NCI-H1436 treated with DMSO at 0.1 percent for 48 hours (cell line): ENCODE measurements at places on chromosomes 13 and 19.

DNA sequence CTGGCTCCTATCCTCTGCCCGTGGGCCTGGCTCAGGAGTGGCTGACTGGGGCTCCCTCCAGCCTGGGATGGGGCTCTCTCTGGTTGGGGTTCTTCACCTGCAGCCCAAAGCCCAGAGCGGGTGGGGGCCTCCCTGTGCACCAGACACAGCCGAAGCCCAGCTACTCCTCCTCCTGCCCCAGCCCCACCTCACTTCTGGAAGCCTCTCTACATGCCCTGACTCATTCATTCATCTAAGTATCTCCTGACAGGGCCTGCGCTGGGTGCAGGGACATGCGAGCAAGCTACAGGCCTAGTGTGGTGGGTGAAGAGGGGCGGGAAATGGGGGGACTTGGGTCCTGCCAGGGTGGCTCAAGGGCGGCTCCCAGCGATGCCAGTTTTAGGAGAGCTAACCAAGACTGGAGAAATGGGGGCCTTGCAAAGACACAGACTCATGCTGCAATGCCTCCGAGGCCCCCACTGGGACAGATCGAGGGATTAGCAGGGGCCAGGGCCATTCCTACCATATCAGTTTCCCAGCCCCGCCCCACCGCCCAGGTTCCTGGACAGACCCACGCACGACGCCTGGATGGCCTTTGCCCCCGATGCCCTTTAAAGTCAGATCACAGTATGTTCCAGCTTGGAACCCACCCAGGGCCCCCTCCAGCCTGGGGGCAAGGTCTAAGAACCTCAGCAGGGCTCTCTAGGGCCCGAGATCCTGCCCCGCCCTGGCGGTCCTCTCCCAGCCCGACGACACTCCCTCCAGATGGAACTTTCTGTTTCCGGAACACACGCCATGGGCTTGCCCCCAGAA, 12.6 kb downstream of the LSM4 start:
- no peak for DNase-seq

DNA sequence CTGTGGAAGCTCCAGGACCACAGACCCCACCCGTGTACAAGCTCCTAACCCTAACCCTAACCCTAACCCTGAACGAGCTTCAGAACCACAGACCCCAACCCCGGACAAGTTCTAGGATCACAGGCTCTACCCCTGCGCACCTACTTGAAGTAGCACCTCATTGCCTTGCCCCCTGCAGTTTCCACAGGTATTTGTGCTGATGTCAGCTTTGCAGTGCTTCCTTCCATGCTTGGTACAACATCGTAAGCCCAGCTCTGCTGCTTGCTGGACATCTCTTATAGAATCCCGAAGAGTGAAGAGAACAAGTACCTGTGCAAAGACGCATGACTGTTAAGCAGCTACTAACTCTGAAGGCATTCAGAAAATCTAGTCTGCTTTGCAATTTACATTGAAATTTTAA, 20.7 kb upstream of the CDC16 start:
- no peak for DNase-seq

GRCh38 chr13:100389617-100390016, 199.0 kb downstream of the GGACT start:
- no peak for DNase-seq

DNA sequence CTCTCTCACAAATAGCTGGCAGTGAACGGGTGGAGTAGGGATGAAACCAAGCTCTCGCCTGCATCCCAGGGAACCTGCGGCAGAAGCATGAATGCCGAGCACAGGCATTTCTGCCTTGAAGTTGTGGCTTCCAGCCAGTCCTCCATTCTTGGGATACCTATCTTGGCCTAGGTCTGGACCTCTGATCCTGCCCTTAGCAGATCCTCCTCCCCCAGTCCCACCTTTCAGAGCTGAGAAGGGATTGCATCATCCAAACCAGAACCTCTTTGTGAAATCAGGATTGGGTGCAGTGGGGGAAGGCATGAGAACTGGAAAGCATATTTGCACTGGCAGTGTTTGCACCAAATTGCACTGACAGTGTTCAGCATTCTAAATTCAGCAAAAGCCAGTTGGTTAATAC, 5.8 kb downstream of the ZNF780A start:
- no peak for DNase-seq

GRCh38 chr13:66842766-66843165, 387.4 kb downstream of the PCDH9 start:
- DNase-seq = no peak

- no peak for DNase-seq
Observed at GRCh38 chr13:95924389-95924994, 128.7 kb downstream of the UGGT2 start.

DNA sequence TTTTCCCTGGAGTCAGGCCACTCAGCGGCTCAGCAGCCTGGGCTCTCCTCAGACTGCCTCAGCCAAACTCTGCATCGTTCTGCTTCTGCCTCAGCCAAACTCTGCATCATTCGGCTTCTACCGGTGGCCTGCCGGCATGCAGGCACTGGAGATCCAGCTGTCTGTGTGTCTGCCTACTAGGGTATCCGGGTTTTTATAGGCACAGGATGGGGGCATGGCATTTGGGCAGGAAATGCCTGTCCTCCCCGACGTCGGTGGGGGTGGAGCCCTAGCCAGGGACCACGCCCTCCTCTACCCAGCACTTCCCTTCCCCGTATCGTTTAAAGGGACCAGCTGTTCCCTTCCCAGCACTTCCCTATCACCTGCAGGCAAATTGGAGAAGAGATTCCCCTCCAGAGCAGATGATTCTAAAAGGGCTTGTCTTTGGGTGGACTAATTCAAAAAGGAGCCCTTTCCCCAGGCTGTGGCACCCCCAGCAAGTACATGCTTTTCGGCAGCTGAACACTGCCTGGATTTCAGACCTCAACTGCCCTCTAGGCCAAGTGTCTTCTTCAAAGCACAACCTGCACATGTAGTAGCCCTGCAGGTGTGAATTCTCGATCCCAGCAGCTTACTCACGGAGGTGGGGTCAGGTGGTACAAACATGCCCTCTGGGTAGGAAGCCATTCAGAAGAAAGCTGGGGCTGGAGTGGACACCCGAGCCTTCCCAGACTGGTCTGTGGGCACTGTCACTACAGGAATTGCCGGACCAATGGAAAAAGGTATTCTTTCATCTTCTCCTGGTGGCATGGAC, 25.4 kb upstream of the GPR12 start:
- DNase-seq = peak; percentile 32

GRCh38 chr13:110610955-110611595, 4.3 kb upstream of the NAXD start:
- DNase-seq = no peak

DNA sequence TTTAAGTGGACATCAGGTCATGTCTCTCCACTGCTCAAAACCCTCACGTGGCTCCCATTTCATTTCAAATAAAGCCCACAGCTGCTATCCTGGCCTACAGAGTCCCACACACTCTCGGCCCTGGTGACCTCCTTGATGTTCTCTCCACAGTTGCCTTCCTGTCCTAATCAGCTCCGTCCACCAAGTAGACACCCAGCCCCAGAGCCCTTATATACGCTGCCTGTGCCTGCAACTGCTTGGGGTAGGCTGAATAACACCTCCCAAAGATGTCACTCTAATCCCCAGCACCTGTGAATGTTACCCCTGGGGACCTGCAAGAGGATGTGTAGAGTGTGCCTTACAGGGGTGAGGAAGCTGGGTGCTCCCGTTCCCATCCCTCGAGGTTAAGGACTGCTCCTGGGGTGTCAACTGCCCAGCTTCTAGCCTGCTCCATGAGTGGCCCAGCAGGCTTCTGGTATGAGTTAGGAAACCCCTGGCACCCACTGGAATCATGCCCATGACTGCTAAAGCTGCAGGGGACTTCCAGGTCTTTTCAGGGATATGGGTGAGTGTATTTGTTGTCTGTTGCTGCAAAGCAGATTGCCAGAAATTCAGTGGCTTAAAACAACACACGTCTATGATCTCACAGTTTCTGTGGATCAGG, 6.0 kb downstream of the FAM187B start:
- DNase-seq = no peak

DNA sequence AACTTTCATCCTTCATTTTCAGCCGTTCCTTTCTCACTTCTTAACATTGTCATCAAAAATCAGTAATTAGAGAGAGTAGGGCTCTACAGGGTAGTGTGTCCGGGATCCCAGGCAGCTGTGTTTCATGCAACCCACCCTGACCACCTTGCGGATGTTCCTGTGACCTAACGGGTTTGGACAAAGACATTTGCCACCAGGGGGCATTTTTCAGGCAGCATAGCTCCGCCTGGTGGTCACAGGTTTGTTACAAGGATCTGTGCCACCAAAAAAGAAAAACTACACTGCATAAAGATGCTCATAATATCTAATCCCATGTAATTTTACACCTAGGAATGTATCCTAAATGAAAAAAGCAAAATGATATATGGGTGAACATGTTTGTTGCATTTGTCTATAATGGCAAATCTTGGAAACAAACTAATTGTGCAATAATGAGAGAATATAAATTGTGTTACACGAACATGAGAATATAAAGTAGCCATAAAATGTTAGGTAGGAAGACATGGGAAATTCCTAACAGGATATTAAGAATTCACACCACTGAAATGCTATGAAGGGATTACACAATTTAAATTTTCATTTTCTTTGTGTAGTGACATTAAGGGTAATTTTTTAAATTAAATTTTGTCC, 123.0 kb downstream of the SLC7A1 start:
- DNase-seq = no peak

- no peak for DNase-seq
Observed at GRCh38 chr13:110414283-110414682, 107.2 kb downstream of the COL4A2 start.

GRCh38 chr19:11964858-11965645, at the start of gene ZNF763:
Gene ZNF763 (plus strand): TSS chr19:11965040. CDS start chr19:11965209, 169 bp downstream.
- no peak for DNase-seq

DNA sequence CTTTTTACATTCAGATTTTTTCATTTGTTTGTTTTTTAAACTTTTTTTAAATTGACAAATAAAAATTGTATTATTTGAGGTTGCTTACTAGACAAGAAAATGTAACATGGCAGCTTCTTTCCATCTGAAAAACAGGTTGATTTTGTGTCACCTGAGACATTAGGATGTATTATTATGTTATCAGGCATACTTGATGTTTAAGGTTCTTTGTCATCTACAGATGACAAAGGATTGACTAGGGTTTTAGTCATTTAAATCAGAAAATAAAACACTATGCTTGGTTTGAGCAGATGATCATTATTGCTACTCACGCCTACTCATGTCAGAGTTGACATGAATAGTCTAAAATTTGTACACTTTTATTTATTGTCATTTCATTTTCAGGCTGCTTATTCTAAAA, 1494.5 kb downstream of the SLITRK5 start:
- no peak for DNase-seq

- DNase-seq = no peak
Observed at GRCh38 chr13:38664906-38665305, 22.0 kb upstream of the FREM2 start.

GRCh38 chr19:18317961-18318800, 4.7 kb downstream of the LSM4 start:
- DNase-seq = no peak

- DNase-seq = no peak
Observed at GRCh38 chr19:32349724-32350470, 4.5 kb downstream of the ZNF507 start.

- DNase-seq = no peak
Observed at GRCh38 chr13:43797869-43798268, 11.1 kb upstream of the ENOX1 start.

DNA sequence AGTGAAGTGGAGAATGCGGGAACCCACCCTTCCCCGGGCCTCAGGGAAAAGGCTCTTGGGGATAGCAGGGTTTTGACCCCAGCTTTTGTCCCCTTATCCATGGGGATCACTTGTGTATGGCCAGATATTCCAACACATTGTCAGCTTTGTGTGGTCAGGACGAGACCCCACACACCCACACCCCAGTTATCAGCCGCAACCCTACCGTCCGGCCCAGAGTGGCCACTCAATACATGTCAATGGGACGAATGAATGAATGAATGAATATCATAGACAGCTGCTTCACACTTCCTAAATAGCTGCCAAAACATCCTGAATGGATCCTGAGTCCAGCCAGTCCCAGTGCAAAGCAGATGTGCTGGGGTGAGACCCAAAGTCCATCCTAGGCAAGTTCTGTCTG, 64.6 kb downstream of the TSHZ3 start:
- DNase-seq = no peak

GRCh38 chr19:43694553-43694952, 21.3 kb upstream of the IRGC start:
- DNase-seq = no peak

- no peak for DNase-seq
Observed at GRCh38 chr19:44003461-44004009, 778 bp downstream of the ZNF230 start.

- no peak for DNase-seq
Observed at GRCh38 chr13:22735011-22735995, 445.5 kb upstream of the SGCG start.

- DNase-seq = no peak
Observed at GRCh38 chr13:79440958-79441528, 35.0 kb upstream of the RBM26 start.

- DNase-seq = no peak
Observed at GRCh38 chr13:79528759-79529191, 47.8 kb downstream of the NDFIP2 start.

GRCh38 chr19:23394511-23394910, 760 bp downstream of the ZNF91 start:
- no peak for DNase-seq

GRCh38 chr19:18985257-18985656, 44.2 kb upstream of the HOMER3 start:
- DNase-seq = no peak

DNA sequence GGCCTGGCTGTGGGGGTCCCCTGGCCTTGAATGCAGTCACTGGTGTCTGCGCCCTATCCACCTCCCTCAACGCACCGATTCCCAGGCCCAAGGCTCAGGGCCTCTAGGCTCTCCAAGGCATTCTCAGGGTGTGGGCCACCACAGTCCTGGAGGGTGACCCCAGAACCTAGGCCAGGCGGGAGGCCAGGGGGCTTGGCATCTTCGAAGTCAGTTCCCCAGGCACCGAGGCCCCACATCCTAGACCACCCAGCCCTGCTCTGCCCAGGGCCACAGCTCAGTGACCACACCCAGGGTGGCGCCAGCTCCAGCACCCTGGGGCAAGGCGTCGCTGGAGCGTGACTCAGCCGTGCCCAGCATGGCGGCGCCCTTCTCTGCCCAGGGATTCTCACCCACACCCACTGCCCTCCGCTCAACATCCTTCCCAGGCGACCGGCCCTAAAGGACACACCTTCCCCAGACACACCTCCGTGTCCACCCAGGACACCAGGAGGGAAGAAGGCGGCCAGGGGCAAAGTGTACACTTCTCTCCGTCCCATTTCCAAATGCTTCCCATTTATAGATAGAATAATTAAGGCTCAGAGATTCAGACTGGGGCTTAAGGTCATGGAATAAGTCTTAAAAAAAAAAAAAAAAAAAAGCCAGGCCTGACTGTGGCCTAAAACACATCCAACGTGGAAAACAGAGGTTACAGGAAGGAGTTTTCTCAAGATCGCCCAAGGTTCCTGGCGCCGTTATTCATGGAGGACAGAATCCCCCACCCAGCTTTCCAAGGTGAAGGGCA, 36.4 kb upstream of the NANOS3 start:
- DNase-seq = no peak

GRCh38 chr19:4518345-4519171, at the start of gene PLIN4:
Gene PLIN4 (minus strand): TSS chr19:4518486. CDS start chr19:4518272, 214 bp downstream.
- DNase-seq = no peak
